ENCODE measurements at places on chromosomes 6 and 20. TPM values are rescaled to one million over a fixed set of nuclear protein-coding genes. Genes with fewer than 3 reads are reported as not detected.
A peak's percentile ranks its signal among the peaks of the same experiment; 100 is the strongest.

ZNF311 gene
- 2.3 TPM for total RNA-seq

HLA-DRA gene
- 30.7 TPM for total RNA-seq

VNN1 gene
- 0.13 TPM for total RNA-seq

CYP21A2 gene
- total RNA-seq: 0.04 TPM

OPN5 gene
- 0.18 TPM for total RNA-seq

METTL24 gene
- 1.4 TPM for total RNA-seq

KIF6 gene
- total RNA-seq: 1.1 TPM

PTK6 gene
- total RNA-seq: not detected

PDE7B gene
- 10.3 TPM for total RNA-seq

MOXD1 gene
- 3.1 TPM for total RNA-seq

PTGIS gene
- 23.8 TPM for total RNA-seq

B3GALT4 gene
- total RNA-seq: 2.2 TPM

SLC26A8 gene
- total RNA-seq: not detected

PAK5 gene
- 0.04 TPM for total RNA-seq

CDC40 gene
- total RNA-seq: 18.2 TPM

CST4 gene
- not detected for total RNA-seq

ZSCAN31 gene
- total RNA-seq: 11.9 TPM

SLC17A3 gene
- total RNA-seq: not detected

CYP39A1 gene
- total RNA-seq: 2.9 TPM

PHACTR3 gene
- total RNA-seq: 7.0 TPM

SYNDIG1 gene
- 2.5 TPM for total RNA-seq

THBS2 gene
- total RNA-seq: 119 TPM

DNA sequence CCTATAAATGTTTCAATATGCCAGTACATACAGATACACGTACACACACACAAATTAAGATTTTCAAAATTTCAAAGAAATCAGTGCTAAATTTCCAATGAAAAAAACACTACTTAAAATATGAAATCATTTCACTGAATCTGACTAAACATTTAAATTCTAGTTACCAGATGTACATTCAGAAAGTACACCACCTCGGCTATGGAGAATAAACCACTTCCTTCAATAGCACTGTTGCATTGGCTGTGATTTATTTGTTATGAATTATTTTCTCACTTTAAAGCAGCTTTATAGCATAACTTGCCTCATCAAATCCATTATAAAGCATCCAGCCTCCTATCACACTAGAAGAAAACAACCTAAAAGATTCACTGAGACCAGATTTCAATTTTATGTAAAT is 36.6 kb downstream of the HBS1L start:
- DNase-seq: no peak

DNA sequence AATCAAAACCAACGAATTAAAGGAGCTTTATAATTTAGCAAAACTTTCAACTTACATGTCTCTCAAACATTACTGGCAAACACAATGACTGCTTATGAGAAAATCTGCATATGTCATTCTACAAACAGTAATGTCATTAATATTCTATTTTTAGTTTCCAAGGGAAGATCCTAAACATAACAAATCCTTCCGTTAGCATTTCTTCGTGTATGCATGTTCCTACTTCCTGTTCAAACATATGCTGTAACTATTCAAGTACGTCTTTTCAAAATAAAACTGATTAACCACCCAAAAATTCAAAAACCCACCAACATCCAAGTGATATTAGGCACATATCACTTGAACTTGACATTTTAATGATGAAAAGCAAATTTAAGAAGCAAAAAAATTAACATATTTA is 131.3 kb downstream of the HACE1 start:
- DNase-seq: peak; percentile 42

- no peak for DNase-seq
These were observed 80.8 kb upstream of the SLC22A16 start for GRCh38 chr6:110557199-110557598.

- DNase-seq: peak; percentile 78
These were observed 36.9 kb upstream of the TRAF3IP2 start for GRCh38 chr6:111642463-111643158.

- peak; percentile 25 for DNase-seq
These were observed 63.3 kb downstream of the SLC16A10 start for GRCh38 chr6:111150577-111150976.

GRCh38 chr20:40692240-40693011 is 3.4 kb upstream of the MAFB start:
- no peak for DNase-seq

GRCh38 chr6:43776115-43776798 is 6.2 kb downstream of the VEGFA start:
- no peak for DNase-seq

GRCh38 chr6:129029778-129030177 is 146.8 kb downstream of the LAMA2 start:
- DNase-seq: no peak

DNA sequence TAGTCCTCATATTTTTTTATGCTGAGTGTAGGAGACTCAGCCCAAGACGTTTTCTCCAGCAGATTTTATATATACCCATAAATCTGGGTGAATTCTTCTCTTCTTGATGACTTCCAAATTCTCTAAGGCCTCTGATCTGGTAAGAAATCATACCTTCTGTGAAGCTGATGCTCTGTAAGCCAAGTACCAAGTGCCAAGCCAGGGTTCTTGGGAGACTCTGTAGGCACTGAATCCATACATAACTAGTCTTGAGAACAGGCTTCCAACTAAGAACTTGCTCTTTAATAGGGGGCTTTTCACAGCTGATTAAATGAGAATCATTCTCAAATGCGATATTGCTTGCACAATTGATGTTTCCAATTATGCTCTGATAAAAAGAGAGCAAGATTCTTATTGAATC is 87.6 kb downstream of the PRKN start:
- DNase-seq: no peak

GRCh38 chr20:44838521-44838920 is 28.2 kb upstream of the RIMS4 start:
- peak; percentile 14 for DNase-seq

DNA sequence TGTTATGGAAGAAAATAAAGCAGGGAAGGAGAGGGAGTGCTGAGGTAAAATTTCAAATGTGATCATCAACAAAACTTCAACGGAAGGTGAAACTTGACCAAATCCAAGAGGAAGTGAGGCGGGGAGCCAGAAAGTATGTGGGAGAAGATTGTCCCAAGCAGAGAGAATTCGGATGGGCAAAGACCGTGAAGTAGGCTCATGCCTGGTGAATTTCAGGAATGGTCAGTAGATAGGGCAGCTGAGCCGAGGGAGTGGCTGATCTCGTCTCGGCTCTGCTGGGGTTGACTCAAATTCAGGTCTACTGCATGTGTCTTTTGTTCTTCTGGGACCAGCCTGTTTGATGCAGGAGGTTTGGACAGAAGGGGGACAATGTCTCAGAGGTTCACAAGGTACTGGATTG is 7.0 kb upstream of the CSNK2A1 start:
- DNase-seq: no peak

GRCh38 chr6:83958241-83958685 is 75.3 kb upstream of the MRAP2 start:
- no peak for DNase-seq

DNA sequence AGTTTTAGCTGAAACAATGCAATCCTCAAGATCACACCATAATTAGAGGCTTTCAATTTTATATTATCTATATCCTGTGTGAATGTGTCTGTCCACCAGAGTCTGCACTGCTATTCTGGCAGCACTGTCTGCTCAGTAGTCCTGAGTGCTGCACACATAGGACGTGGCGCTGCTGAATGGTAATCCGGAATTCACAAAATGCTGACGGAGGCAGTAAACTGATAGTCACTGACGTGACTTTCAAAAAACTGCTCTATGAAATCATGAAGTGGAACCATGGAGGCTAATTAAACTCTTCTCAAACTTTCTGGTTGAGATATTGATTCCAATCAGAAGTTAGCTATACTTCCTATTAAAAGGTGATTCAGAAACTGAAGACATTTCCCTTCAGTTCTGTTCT is 190.8 kb upstream of the NOX3 start:
- peak; percentile 23 for DNase-seq

GRCh38 chr20:7601431-7601830 is 338.8 kb downstream of the HAO1 start:
- DNase-seq: no peak

DNA sequence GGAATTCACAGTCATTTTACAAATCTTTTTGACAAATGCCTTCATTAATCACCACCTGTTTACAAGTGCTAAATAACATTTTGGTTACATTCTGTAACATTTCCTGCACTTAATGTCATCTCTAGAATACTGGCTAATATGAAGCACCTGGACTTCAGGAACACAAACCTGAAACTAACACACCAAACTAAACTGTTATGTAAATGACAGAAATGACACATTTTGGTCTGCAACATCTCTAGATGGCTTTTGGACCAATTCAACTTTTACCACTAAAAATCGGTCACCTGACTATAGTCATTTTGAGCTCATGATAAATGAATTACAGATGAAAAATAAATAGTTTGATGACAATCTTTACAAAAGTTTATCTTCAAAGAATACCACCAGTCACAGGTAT is 80.6 kb downstream of the ATG5 start:
- DNase-seq: no peak

DNA sequence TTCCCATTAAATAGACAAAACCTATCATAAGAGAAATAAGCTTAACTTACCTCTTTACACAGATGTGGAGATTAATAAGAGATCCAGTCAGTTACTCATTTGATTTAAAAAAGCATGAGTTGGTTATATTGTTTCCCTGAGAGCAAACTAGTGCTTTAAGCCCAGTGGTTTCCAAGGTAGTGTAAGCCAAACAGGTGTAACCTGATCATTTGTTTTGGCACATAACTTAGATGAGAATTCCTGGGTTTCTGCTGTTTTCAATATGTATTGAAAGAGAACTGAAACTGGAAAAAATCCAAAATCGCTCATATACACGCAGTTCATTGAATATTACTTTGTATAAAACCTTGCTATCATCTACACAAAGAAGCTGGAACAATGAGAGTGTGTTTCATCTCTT is 30.5 kb upstream of the SMIM8 start:
- peak; percentile 35 for DNase-seq

GRCh38 chr6:33981861-33982260 is 164.0 kb downstream of the GRM4 start:
- no peak for DNase-seq

DNA sequence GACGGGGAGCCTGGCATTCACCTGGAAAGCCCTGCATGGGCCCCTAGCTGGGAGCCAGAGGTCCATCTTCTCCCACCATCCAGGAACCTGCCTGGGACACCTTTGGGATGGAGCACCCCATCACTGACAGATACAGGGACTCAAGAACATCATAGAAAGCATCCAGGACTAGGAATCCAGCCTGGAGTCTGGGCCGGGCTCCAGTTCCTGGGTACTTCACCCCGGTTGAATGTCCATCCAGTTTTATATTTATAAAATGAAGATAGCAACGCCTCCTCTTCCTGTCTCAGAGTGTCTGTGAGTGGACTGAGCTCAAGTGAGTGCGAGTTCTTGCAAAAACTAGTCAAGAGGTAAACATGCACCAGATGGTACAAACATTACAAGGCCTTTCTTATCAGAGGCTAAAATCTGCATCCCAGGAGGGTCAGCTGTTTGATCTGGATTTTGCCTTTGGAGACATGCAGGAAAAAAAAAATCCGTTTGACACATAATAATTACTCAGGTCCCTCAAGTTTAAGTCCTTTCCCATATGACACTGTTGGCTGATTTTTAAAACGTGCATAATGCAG is 27.4 kb downstream of the ZC3H12D start:
- DNase-seq: no peak

GRCh38 chr6:83702749-83703148 is 6.2 kb downstream of the SNAP91 start:
- DNase-seq: no peak

GRCh38 chr6:47141171-47141570 is 99.0 kb upstream of the ADGRF1 start:
- no peak for DNase-seq

- peak; percentile 44 for DNase-seq
These were observed 46.0 kb downstream of the CAP2 start for GRCh38 chr6:17439243-17439993.

- DNase-seq: peak; percentile 54
These were observed 278.3 kb upstream of the PLCB4 start for GRCh38 chr20:8790442-8791074.

- no peak for DNase-seq
These were observed 282.2 kb downstream of the CDH26 start for GRCh38 chr20:60240415-60240814.

DNA sequence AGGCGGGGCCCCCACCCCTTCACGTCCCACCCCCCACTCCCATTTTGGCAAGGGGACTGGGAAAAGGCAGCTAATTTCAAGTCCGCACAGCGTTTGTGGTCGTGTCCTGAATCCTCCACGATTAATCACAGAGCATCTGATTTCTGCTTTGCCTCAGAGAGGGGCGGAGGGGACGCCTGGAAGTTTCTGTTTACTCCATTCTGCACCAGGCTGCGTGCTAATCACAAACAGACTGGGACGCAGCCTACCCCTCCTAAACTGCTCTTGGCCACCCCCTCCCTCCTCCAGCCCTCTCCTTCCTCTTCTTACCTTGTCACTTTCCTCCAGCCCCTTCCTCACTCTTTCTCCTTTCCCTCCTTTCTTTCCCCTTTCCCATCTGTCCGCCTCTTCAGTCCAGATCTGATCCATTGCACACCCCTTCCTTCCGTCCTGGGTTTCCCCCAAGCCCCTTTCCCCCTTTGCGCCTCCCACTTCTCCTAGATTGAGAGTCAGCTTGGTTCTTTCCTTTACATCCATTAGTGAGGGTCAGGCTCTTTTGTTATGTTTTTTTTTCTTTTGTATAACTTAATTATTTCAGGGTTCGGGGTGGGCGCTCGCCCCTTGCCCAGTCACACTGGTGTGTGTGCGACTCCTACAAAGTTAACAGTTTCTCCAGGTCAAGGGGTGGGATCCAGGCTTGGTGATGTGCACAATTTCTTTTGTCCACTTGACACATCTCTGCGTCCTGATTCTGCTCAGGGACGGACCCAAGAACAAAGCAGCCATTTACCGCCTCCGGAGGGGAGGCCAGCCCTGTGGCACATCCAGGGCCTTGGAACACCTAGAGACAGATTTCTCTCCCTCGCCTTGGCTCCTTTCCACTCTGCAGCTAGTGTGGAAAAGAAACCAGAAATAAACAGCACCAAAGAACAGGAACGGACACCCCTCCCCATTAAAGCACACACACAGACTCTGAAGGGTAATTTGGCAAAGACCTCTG is 520 bp upstream of the RIPOR3 start:
- DNase-seq: peak; percentile 72

- no peak for DNase-seq
These were observed 216.5 kb downstream of the LY86 start for GRCh38 chr6:6804843-6805615.

- DNase-seq: no peak
These were observed 251.9 kb upstream of the PRDM1 start for GRCh38 chr6:105833959-105834947.
